ENCODE measurements at places on chromosomes 4 and X.

GRCh38 chr4:62513306-62513705, 1313.2 kb downstream of the ADGRL3 start:
- DNase-seq, result no peak

DNA sequence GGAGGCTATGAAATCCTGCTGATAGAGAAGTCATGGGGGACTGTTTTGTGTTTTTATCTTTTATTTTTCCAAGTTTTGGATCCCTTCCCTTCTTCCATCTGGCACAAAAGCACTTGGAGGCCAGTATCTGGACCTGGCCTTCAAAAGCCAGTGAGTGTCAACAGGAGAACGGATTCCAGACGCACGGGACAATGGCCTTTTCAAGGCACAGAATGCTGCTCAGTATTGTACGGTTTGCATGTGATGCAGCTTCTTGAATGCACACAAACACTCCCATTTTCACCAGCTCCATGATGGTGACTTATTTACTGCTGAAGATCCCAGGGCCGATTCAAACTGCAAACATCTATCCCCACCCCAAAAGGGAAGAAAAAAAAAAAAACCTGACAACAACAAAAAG, 145.4 kb downstream of the CPEB2 start:
- no peak for DNase-seq

- no peak for DNase-seq
Observed at GRCh38 chrX:71547339-71547738, 14.4 kb downstream of the OGT start.

- DNase-seq, result no peak
Observed at GRCh38 chrX:68822641-68823410, 6.0 kb upstream of the EFNB1 start.

- DNase-seq, result no peak
Observed at GRCh38 chr4:53349091-53349491, 16.8 kb downstream of the SCFD2 start.

Measured in stimulated activated CD4-positive, alpha-beta T cell treated with anti-CD3 and anti-CD28 coated beads, Interleukin-1b, Interleukin-23, amount 100 ng/mL, for 4 hours (primary cell).